ENCODE measurements at places on chromosomes 5 and 9.

- H3K36me3 ChIP-seq, result no peaks in the 10 kb centered on the region
- H3K4me1 ChIP-seq, result no peaks in the 10 kb centered on the region
- H3K27ac ChIP-seq, result no peak overlapping the region
Observed at GRCh38 chr5:35828082-35828598, 28.6 kb upstream of the IL7R start.

DNA sequence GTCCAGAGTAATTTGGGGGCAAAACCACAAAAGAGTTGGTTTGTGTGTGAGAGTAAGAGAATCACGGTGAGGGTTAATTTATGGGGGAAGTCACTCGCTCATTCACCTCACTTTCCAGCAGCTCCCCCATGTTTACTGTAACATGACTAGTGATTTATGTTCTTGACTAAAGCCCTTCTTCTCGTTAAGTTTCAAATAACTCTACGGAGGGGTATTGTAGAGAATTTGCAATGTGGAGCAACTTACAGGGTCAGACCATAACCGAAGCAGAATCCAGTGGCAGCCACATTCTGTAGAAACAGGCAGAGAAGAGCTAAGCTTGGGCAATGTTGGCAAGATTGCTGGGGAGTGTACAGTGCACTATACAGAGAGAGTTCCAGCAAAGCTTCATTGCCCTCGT, 760.6 kb downstream of the IRX1 start:
- no peak for DNase-seq
- no peak overlapping the region for H3K27ac ChIP-seq
- H3K36me3 ChIP-seq, result no peaks in the 10 kb centered on the region
- no peaks in the 10 kb centered on the region for H3K27me3 ChIP-seq
- H3K4me3 ChIP-seq, result no peak overlapping the region

DNA sequence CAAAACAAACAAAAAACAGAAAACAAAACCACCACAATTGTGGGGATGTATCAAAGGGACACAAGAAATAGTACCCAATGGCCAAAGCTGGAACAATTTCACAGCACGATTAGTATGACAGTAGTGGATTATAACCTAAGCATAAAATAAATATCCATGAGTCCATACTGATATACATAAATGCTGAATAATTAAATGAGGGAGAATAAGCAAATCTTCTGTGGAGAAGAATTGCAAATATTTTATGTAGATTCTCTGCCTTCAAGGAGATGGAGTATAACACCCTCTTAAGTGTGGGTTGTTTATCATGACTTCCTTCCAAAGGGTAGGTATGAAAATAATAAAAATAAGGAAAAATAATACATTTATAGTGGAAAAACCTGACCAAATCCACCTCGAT, 325.4 kb downstream of the PDE4D start:
- H3K27ac ChIP-seq, result no peak overlapping the region
- no peak for DNase-seq
- no peaks in the 10 kb centered on the region for H3K36me3 ChIP-seq
- no peaks in the 10 kb centered on the region for H3K27me3 ChIP-seq
- H3K4me3 ChIP-seq, result no peak overlapping the region
- peaks cover under 1% of the 10 kb centered on the region for H3K4me1 ChIP-seq

DNA sequence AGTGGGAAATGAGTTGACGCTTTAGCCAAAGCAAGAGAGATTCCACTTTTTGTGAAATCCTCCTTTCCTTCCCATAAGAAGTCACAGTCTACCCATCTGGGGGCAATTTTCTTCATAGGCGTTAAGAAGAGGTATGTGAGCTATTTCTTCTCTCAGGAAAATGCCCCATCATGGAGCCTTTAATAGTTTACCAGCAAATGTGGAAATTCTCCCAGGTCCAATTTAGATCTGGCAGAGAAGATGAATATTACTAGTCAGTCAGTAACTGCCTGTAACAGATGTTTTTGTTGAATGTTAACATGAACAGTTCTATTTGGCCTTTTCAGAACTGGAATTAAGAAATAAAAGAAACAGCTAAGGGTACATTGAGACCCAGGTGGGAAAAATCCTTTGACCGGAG, 156.4 kb upstream of the RFX3 start:
- H3K27ac ChIP-seq, result no peak overlapping the region
- no peaks in the 10 kb centered on the region for H3K4me1 ChIP-seq
- no peaks in the 10 kb centered on the region for H3K36me3 ChIP-seq
- no peak overlapping the region for H3K4me3 ChIP-seq
- H3K27me3 ChIP-seq, result no peaks in the 10 kb centered on the region

- no peaks in the 10 kb centered on the region for H3K4me1 ChIP-seq
- no peaks in the 10 kb centered on the region for H3K36me3 ChIP-seq
- no peak overlapping the region for H3K4me3 ChIP-seq
- no peaks in the 10 kb centered on the region for H3K27me3 ChIP-seq
- DNase-seq, result no peak
- no peak overlapping the region for H3K27ac ChIP-seq
Observed at GRCh38 chr5:6790346-6790865, 77.2 kb downstream of the TENT4A start.

DNA sequence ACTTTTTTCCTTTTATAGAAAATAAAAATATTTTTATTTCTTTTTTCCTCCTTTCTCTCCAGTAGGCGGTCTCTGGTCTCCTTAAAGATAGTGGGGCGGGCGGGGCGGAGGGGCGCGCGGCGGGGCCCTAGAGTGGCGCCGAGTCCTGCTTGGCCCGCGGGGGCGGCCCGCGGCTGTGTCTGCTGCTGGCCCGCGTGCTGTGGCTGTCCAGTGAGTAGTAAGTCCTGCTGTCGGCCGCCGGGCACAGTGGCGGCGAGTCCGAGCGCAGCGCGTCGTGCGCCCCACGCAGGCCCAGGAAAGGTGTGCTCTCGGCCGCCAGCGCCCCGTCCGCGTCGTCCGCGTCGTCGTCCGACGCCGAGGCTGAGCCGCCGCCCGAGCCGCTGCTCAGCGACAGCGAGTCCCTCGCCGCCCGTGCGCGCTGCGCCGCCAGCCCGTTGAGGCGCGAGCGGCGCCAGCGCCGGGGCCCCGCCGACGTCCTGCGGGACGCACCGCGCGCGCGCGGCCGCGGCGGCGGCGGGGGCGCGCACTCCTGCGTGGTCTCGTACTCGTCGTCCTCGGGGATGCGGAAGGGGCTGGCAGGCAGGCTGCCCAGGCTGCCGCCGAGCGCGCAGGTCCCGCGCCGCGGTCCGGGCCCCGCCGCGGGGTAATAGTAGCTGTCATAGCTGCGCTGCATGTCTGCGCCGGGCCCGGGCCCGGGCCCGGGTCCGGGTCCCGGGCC, 52.3 kb downstream of the PSD2 start:
- H3K4me3 ChIP-seq, result peak overlapping the region; percentile 90
- DNase-seq, result no peak
- no peaks in the 10 kb centered on the region for H3K27me3 ChIP-seq
- peak overlapping the region; percentile 82 for H3K27ac ChIP-seq
- no peaks in the 10 kb centered on the region for H3K36me3 ChIP-seq

GRCh38 chr5:113053511-113053995, 77.0 kb downstream of the DCP2 start:
- peaks cover 4% of the 10 kb centered on the region for H3K4me1 ChIP-seq
- DNase-seq, result no peak
- H3K27me3 ChIP-seq, result no peaks in the 10 kb centered on the region

GRCh38 chr5:125160787-125161502, 414.5 kb upstream of the ZNF608 start:
- H3K27me3 ChIP-seq, result no peaks in the 10 kb centered on the region
- H3K27ac ChIP-seq, result no peak overlapping the region
- no peaks in the 10 kb centered on the region for H3K4me1 ChIP-seq
- H3K4me3 ChIP-seq, result no peak overlapping the region

DNA sequence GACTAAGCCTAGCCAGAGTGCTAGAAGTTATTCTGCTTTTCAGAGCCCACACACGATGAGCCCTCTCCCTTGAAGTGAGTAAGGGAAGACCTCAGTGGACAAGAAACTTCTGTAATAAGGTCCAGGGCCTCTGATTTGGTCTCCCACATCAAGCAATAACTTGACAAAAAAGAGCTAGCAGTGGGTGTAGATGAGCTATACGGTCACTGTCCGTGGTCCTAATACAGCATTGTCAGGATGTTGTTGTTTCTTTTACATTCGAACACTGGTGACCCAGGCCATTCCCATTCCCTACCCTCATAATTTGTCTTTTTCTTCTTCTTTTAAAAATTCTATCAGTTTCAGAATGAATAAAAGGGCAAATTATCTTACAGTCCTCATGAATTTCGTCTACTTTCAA, 5.2 kb downstream of the PCSK1 start:
- H3K4me3 ChIP-seq, result no peak overlapping the region
- no peak for DNase-seq
- H3K27me3 ChIP-seq, result no peaks in the 10 kb centered on the region
- no peaks in the 10 kb centered on the region for H3K4me1 ChIP-seq
- no peak overlapping the region for H3K27ac ChIP-seq

DNA sequence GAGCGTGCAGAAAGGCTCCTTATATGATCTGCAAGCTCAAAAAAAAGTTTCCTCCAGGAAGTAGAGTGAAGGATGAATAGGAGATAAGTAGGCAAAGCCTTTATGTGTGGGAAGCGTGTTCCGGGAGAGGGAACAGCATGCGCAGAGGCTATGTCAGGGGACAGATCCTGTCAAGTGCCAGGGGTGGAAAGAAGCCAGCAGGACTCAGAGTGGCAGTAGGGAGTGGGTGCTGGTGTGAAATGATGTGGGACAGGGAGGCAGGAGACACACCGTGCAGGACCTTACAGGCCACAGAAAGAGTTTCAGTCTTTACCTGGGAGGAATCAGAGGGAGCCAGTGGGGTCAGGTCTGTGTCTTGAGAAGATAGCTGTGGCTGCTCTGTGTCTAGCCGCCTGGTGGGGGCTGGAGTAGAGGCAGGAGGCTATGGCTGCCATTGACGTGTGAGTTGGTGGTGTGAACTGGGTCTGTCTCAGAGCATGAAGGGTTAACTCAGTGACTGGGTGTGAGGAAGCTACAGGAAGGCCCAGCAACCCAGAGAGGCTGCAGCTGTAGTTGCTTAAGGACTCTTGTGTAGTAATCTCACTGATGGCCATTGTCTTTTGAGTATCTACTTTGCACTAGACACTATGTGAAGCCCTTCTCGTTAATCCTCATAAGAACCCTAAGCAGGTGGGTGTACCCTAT, 71.3 kb downstream of the PPARGC1B start:
- H3K4me1 ChIP-seq, result peaks cover 4% of the 10 kb centered on the region
- H3K36me3 ChIP-seq, result no peaks in the 10 kb centered on the region
- no peak overlapping the region for H3K27ac ChIP-seq
- no peak for DNase-seq
- H3K4me3 ChIP-seq, result no peak overlapping the region

- H3K4me1 ChIP-seq, result no peaks in the 10 kb centered on the region
- DNase-seq, result no peak
- no peaks in the 10 kb centered on the region for H3K27me3 ChIP-seq
- no peaks in the 10 kb centered on the region for H3K36me3 ChIP-seq
- H3K4me3 ChIP-seq, result no peak overlapping the region
Observed at GRCh38 chr5:156142867-156143266, 184.1 kb upstream of the SGCD start.

- H3K4me3 ChIP-seq, result no peak overlapping the region
- no peak for DNase-seq
- H3K4me1 ChIP-seq, result no peaks in the 10 kb centered on the region
Observed at GRCh38 chr9:10366171-10366779, 246.5 kb downstream of the PTPRD start.

DNA sequence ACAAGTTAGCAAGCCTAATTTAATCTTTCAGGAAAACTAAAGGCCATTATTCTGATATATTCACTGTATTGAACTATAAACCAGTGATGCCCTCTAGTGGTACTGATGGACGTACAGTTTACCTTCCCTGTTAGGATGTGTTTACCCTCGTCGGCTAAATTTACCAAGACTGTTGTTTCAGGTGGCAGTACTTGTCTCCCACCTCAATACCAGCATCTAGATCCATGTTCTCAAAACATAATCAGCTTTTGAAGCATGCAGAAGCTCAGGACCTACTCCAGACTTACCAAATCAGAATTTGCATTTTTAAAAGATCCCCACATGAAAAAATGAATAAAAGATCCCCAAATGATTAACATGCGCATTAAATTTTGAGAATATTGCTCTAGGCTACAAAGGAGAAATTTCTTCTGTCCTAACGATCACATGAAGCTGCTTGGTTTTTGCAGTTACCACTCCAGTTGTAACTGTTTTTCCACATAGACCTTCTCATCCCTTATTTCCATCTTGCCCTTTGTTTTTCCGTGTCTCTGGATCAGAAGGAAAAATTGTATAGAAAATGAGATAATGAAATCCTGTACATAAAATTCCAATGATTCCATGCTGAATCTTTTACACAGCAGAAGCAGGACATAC, 3.2 kb upstream of the BAAT start:
- no peaks in the 10 kb centered on the region for H3K4me1 ChIP-seq
- no peak for DNase-seq
- H3K36me3 ChIP-seq, result peaks cover 18% of the 10 kb centered on the region
- no peak overlapping the region for H3K4me3 ChIP-seq
- H3K27ac ChIP-seq, result no peak overlapping the region

DNA sequence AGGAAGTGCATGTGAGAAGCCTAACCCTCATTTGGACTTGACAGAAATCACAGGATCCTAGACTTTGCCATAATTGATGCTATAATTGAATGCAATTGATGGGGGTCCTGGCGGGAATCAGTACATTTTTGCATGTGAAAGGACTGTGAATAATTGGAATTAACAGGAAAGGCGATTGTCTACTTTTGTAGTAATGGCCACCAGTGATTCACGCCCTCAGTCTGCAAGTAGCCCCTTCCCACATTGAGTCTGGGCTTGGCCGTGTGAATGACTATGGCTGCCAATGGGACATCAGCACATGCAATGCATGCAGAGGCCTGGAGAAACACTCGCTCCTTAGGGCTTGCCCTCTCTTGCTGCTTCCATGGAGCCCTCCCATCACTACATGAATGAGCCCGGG, 107.8 kb upstream of the OSMR start:
- no peak overlapping the region for H3K27ac ChIP-seq
- no peaks in the 10 kb centered on the region for H3K27me3 ChIP-seq
- H3K4me1 ChIP-seq, result no peaks in the 10 kb centered on the region
- H3K36me3 ChIP-seq, result no peaks in the 10 kb centered on the region

DNA sequence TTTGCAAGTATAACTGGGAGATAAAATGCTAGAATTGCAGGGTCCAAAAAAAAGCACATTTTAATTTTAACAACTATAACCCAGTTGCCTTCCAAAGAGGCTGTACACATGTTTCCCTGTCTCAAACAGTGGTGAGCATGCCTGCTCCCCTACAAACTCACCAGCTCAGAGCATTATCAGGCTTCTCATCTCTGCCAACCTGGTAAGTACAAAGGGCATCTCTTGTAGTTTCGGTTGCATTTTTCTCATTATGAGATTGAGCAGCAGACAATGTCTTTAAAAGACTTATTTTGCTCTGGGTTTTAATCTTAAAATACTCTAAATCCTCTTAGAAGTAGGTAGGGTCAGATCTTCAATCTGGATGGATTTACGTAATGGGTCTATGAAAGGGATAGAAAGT, 107.1 kb upstream of the MSX2 start:
- no peaks in the 10 kb centered on the region for H3K27me3 ChIP-seq
- no peak overlapping the region for H3K27ac ChIP-seq
- no peaks in the 10 kb centered on the region for H3K4me1 ChIP-seq
- H3K4me3 ChIP-seq, result no peak overlapping the region

- H3K27me3 ChIP-seq, result no peaks in the 10 kb centered on the region
- H3K27ac ChIP-seq, result no peak overlapping the region
- DNase-seq, result peak; percentile 71
Observed at GRCh38 chr9:2857564-2858198, 13.8 kb upstream of the PUM3 start.

GRCh38 chr5:114319821-114320220, 42.0 kb upstream of the KCNN2 start:
- H3K36me3 ChIP-seq, result no peaks in the 10 kb centered on the region
- no peak for DNase-seq
- no peaks in the 10 kb centered on the region for H3K4me1 ChIP-seq
- no peak overlapping the region for H3K4me3 ChIP-seq

Data from ascending aorta (tissue), 2 donors.